ENCODE measurements at places on chromosomes 1 and 21. TPM values are rescaled to one million over a fixed set of nuclear protein-coding genes. Genes with fewer than 3 reads are reported as not detected.

PLEKHN1 gene
- 0.54 TPM for total RNA-seq

GUK1 gene
- 217 TPM for total RNA-seq

C1orf87 gene
- not detected for total RNA-seq

DNA sequence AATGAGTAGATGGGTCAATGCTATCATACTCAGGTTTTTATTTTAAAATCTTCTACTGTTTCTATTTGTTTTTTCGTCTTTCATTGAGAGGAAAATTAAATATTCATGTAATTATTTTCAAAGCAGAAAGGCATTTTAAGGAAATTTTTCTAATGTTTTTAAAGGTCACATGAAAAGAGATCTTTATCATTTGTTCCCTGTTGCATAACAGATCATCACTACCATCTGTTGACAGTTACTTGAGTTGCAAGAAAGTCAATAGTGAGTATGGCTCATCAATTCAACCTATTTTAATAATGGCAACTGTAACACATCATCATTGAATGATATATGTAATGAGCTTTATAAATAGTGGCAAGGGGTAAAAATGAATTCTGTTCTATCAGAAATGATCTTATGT is 369.7 kb downstream of the DPYD start:
- DNase-seq, result no peak

- peak; percentile 95 for DNase-seq
Measured at GRCh38 chr1:183987593-183988318, 49.8 kb downstream of the COLGALT2 start.

DNA sequence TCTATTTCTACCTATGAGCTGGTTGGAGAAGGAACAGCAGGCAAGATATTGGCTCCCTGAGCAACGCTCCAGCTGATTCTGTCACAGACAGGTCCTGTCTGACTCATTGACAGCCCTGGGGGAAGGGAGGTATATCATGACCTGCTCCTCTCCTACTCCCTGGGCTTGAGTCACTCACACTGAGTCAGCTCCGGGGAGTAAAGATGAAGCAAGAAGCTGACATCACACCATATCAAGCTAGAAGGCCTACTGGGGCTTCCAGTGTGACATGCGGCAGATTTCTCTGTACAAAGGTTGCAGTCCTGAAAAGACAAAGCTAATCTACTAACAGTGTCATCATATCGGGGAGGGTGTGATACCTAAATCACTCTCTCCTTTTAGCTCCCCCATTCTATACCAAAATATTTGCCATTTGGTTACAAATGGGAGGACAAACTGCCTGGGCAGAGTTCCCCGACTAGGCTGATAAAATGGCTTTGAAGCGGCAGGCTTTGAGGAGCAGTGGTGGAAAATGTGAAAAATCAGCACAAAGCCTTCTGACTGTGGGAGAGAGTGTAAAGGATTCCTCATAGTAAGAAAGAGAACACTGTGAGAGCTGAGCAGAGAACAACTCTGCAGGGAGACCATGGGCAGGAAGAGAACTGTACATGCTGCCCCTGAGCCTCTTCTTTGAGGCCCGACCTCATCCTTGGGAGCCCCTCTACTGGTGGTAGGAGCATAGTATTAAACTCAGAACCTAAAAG is 15.5 kb downstream of the PI4KB start:
- DNase-seq, result peak; percentile 98

DNA sequence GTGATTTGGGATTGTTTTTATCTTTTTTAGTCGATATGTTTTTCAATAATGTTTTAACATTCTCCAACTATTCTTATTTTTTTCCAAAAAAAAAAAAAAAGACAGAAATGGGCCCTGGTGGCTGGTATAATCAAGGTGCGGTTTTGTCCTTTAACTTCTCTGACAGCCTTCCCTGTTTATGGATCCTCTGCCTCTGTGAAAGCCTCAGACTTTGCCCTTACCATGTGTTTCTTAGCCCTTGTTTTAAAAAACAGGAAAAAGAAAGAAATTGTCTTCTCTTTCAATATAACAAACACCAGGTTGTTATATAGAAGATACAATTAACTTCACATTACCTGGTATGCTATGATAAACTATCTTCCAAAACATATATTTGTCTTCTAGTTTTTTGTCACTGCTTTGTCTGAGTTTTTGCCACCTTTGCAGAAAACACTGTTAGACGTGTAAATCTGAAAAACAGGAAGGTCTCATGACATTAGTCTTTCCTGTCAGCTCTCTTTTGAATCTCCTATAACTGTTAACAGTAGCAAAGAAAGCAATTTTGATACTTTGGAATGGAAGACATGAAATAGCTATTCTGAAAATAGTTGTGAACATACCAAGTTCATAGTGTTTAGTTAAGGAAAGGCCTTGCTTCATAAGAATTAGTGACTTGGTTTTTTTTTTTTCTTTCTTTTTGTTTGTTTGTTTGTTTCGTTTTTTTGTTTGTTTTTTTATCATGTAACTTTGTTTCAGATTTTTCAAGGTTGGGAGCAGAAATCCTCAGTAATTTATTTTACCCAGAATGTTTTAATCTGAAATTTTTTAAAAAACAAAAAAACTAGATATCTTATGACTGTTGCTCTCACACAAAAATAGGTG is 31.7 kb upstream of the CACYBP start:
- no peak for DNase-seq

- no peak for DNase-seq
Measured at GRCh38 chr1:107940701-107941100, 24.3 kb downstream of the VAV3 start.

GRCh38 chr1:84370831-84371394 is 27.4 kb upstream of the DNASE2B start:
- no peak for DNase-seq

DNA sequence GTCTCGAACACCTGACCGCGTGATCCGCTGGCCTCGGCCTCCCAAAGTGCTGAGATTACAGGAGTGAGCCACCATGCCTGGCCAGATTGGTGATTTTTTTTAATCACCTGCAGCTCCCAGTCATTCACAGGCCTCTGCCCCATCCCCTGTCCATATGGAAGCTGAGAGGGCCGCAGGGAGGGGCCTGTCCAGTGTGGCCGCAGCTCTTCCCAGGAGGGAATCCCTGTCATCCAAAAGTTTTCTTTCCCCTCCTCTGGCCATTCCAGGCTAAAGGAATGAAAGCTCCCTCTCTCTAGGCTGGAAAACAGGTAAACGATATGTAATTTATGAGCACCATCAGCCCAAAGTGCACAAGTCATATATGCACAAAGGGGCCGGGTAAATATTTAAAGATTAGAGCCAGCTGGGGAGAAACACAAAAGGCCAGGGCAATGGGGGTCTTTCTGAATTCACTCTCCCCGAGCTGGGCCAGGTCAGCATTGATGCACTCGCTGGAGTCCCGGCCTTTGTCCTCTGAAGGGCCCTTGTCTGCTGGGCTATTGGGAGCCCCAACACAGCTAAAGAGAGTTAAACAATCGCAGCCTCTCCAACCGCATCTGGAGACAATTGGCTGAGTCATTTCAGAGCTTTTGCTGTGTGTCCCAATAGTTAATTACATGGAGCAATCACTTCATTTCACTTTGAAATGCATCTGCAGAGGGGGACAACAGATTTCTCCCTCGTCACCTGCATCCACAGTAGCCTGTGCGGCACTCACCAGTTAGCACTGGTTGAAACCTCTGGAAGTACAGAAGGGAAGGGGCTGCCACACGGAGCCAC is 3.8 kb upstream of the HES3 start:
- peak; percentile 41 for DNase-seq

DNA sequence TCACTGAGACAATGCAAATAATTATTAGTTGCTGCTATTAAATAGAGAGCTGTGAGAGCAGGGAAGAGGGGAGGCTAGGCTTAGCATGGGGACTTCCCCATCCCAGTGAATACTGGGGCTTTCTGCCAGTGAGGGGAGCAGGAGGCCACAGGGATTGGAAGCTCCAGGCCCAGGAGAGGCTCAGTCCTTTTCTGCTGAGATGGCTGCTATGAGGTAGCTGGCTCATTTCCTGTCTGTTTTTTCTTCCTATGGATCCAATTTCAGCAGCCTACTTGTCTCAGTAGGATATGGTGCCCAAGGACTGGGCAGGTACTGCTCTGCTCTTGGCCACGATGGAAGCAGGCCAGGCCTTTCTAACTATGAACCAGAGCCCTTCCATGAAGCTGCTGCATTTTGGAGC is 10.0 kb downstream of the STMN1 start:
- peak; percentile 35 for DNase-seq

- no peak for DNase-seq
Measured at GRCh38 chr1:203048555-203049051, 22.3 kb downstream of the PPFIA4 start.

- DNase-seq, result no peak
Measured at GRCh38 chr21:31115249-31115648, 77.0 kb upstream of the KRTAP19-8 start.
